ENCODE measurements at places on chromosomes 4 and X. TPM values are rescaled to one million over a fixed set of nuclear protein-coding genes. Genes with fewer than 3 reads are reported as not detected.

FAT4 gene
- 12.3 TPM for total RNA-seq

C4orf51 gene
- total RNA-seq: not detected

ATRX gene
- 96.4 TPM for total RNA-seq

KLB gene
- 4.4 TPM for total RNA-seq

DNA sequence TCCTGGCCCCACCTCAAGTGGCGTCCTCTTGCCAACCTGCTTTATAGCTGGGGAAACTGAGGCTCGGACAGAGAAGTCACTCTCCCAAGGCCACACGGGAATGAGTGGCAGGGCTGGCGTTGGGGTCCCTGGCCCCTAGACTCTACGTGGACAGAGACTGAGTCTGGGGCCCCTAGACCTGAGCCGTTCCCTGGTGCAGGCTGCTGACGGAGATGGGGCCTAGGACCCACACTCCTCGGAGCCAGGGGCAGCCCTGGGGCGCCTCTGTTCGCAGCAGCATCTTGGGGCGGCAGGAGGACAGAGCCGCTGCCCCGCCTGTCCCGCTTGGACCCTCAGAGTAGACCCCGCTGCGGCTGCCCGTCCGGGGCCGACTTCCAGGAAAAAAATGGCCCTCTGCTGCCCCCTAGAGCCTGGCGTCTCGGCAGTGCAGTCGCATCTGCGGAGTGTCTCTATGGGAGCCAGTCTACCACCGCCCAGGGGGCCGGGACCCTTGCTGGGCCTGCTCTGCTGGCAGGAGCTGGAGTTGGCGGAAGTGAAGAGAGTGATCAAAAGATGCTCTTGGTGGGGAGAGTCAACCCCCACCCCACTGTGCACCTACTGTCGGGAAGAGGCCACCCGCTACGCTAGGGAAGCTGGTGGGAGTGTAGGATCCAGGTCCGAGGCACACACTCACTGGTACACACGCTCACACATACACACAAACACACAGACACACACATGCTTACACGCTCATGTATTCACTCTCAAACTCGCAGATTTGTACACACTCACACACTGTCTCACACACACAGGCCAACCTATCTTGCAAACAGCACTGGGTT is 220.1 kb downstream of the AFAP1 start:
- peaks cover 40% of the 10 kb centered on the region for H3K36me3 ChIP-seq
- no peaks in the 10 kb centered on the region for H3K27me3 ChIP-seq
- no peak overlapping the region for H3K4me3 ChIP-seq
- no peak overlapping the region for H3K27ac ChIP-seq

DNA sequence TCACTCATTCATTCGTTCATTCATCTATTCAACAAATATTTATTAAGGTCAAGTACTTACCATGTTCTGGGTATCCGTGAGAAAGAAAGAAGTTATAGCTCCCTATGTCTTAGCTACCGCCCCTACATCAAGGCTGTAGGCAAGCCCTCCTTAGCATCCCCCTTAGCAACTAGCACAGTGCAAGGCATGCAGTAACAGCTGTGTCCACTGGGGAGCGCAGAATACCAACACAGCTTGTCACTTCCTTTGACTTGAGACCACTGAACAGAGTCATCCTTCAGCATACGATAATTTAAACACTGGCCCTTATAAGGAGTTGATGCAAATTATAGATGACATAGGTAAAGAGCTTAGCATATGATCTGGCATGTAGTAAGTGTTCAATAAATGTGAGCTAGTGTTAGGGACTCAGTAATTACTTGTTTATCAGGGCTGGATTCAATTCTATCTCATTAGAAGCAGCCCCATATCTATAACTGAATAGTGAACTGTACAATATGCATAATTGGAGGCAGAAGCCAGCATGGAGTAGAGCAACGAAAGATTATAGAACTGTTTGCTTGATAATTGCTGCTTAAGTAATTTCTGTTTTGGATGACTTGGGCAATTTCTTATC is 8.7 kb downstream of the KIAA1210 start:
- H3K36me3 ChIP-seq: no peaks in the 10 kb centered on the region
- no peak overlapping the region for H3K4me3 ChIP-seq
- no peaks in the 10 kb centered on the region for H3K4me1 ChIP-seq
- no peak overlapping the region for H3K27ac ChIP-seq

GRCh38 chrX:39176105-39176504 is 374.8 kb downstream of the MID1IP1 start:
- H3K4me3 ChIP-seq: no peak overlapping the region
- H3K36me3 ChIP-seq: no peaks in the 10 kb centered on the region
- H3K27me3 ChIP-seq: no peaks in the 10 kb centered on the region
- H3K27ac ChIP-seq: no peak overlapping the region
- DNase-seq: no peak

- no peak for DNase-seq
- no peaks in the 10 kb centered on the region for H3K36me3 ChIP-seq
- H3K27ac ChIP-seq: no peak overlapping the region
- H3K27me3 ChIP-seq: no peaks in the 10 kb centered on the region
- H3K4me1 ChIP-seq: no peaks in the 10 kb centered on the region
- H3K4me3 ChIP-seq: no peak overlapping the region
These were observed 245.0 kb upstream of the GPC4 start for GRCh38 chrX:133660281-133660680.

GRCh38 chr4:74085669-74086068 is 13.3 kb downstream of the CXCL2 start:
- no peak for DNase-seq
- H3K27me3 ChIP-seq: no peaks in the 10 kb centered on the region
- no peak overlapping the region for H3K27ac ChIP-seq
- no peaks in the 10 kb centered on the region for H3K4me1 ChIP-seq
- H3K36me3 ChIP-seq: no peaks in the 10 kb centered on the region
